ENCODE measurements at places on chromosomes 1 and 21.

DNA sequence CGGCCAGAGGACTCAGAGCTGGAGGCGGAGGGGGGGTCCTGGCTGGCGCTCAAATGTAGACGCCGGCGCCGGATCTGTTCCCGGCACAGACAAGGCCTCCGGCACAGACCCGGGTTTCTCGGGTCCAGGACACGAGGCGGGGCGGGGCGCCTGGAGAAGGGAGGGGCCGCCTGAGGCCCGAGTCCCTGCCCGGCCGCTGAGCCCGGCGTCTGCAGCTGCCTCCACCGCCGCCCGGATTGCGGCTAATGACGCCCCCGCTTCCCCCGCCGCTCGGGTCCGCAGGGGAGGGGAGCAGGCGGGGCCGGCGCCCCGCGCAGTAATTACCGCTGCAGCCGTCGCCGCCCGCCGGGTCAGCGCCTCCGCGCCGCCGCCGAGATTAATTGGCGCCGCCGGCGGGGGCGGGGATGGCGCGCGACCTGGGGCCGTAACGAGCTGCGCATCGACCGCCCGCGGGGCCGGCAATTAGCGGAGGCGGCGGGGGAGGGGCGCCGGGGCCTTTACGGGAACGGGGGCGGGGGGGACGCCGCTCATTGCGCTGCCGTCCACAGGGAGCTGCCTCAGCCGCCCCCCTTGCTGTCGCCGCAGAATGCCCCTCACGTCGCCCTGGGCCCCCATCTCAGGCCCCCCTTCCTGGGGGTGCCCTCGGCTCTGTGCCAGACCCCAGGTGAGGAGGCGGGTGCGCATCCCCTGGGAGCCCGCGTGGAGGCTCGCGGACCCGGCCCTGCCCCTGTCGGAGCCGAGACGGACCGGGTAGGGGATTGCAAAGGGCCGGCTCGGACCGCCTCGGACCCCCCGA, 17.3 kb downstream of the NOC2L start:
- DNase-seq, result no peak

DNA sequence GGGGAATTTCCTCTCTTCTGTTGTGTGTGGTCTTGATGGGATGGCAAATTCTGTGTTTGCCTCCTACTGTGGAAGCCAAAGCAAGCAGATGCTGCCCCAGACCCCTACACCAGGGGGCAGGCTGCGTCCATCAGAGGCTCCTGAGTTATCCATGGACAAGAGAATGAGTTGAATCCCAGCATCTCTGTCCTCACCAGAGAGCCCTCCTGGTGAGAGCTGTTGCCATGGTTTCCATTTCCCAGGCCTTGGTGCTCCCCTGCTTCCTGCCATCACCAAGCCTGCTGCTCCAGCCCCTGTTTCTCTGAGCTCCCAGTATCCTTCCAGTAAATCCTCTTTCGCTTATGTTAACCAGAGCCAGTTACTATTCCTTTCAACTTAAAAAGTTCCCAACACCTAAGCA, 20.4 kb upstream of the GNG12 start:
- no peak for DNase-seq

GRCh38 chr1:4736254-4736653, 81.8 kb downstream of the AJAP1 start:
- DNase-seq, result no peak

DNA sequence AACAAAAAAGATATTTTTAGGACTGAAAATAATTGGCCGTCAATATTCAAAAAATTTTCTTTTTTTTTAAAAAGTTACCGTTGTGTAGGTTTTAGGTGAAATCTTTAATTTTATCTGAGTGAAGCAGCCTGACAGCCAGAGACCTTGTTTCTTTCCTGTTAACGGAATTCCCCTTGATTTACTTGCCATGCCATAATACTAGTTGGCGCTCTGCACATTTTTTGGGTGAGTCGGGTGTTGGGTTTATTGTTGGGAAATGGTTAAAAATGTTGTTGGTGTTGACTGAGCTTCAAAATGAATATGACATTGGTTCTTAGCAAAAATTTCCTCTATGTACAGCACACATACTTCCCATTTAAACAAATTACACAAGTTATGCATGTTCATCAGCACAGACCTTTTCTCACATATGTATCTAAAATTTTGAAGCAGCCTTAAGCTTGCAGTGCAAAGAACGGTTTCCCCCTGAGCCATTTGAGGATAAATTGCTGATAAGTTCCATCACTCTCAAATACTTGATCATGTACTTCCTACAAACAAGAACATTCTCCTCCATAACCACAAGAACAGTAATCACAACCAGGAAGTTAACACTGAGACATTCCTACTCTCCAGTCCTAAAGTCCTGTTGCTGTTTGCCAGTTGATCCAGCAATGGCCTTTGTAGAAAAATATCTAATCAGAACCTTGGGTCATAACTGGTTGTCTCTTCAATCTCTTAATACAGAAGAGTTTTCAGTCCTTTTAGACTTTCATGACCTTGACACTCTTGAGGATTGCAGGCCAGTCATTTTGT, 34.2 kb downstream of the CAMTA1 start:
- no peak for DNase-seq

DNA sequence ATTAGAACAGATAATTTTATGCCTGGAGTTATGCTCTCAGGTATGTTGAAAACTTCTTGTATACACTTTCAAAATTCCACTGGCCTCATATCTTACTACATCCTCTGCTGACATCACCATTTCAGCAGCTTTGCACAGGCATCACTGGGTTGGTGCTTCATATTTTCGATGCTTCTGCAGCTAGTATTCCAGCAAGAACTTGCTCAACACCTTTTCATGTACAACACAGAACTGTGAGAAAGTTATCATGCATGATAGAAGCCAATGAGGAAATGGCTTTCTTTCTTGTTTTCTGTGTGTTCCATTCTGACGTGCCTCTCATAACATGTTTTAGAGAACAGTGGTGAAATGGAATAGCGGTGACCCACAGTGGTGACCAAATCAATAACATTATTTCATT, 5.1 kb upstream of the GBP5 start:
- DNase-seq, result no peak

DNA sequence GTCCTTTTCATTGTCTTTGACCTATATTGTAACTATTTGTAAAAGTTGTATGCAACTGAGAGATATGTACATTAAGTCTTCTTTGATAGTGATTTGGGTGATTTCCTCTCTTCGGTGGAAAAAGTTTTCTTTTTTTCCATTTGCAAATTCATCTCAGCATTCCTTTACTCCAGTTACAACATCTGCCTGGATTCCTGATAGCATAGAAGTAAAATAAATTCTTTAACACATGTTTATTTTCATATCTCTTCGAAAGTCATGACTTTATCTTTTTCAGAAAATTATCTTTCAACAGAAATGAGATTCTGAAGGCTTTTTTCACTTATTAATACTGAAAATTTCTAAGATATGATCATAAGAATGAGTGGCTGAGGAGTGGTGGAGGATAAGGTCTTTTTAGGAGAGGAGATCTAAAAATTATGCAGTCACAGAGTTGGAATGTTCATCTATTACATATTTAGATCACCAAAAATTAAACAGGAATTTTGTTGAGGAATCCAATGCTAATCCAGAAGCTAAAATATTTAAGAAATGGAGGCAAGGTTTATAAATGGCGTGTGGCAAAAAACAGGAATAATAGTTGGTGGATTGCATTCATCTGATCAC, 400.5 kb downstream of the KCNT2 start:
- no peak for DNase-seq

- no peak for DNase-seq
Measured at GRCh38 chr21:42524341-42525028, 10.8 kb downstream of the SLC37A1 start.

GRCh38 chr1:118918940-118919259, 69.2 kb downstream of the TBX15 start:
- DNase-seq, result no peak

GRCh38 chr1:235867903-235868469, 1.3 kb upstream of the LYST start:
- DNase-seq, result no peak
